ENCODE measurements at places on chromosomes 12 and 14.

- DNase-seq: no peak
Measured at GRCh38 chr14:24870949-24871701, 178.8 kb downstream of the STXBP6 start.

DNA sequence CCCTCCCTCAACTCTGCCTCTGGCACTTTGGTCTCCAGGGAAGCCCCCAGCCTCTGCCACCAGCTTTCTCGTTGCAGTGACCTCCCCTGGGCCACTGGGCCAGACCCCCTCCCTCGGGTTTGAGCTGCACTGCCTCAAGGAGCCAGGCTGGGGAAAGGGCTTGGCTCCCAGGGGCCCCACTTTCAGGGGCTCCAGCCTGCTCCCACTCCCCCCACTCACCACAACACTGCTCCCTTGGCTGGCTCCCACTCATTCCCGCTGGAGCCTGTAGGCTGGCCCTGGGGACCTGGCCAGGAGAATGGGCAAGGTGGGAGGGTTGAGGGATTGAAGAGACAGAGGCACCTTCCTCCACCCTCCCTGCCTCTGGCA lies 19.3 kb upstream of the KIF26A start:
- no peak for DNase-seq

- no peak for DNase-seq
Measured at GRCh38 chr12:12486661-12487240, 75.9 kb downstream of the DUSP16 start.

DNA sequence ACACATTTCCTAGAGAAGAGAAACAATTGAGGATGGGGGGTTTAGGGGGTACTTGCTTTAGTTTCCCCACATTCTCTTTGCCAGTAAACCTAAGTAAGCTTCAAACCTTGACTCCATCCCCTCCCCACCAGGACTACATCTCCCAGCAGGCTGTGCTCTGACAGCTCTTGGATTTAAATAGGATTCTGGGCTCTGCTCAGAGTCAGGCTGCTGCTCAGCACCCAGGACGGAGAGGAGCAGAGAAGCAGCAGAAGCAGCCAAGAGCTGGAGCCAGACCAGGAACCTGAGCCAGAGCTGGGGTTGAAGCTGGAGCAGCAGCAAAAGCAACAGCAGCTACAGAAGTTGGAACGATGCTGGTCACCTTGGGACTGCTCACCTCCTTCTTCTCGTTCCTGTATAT lies 20.6 kb downstream of the RDH12 start:
- DNase-seq: no peak

GRCh38 chr12:32561931-32562341 lies 117.2 kb upstream of the DNM1L start:
- DNase-seq: no peak

DNA sequence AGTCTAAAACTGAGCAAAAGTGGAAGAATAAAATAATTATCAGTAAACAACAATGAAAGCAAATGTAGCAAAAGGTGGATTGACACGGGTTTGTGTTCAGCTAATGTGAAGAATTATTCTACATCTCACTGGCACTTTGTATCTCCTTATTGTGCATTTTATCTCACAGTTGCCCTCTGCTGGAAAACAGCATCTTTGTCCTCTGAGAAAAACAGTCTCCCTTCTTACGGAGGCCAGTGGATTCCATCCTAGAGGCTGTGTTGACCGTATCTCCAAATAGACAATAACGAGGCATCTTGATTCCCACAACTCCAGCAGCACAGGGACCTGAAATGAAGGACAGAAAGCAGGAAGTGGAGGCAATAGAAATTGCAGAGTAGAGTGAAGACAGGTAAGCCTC lies 51.3 kb upstream of the PLBD1 start:
- DNase-seq: no peak

DNA sequence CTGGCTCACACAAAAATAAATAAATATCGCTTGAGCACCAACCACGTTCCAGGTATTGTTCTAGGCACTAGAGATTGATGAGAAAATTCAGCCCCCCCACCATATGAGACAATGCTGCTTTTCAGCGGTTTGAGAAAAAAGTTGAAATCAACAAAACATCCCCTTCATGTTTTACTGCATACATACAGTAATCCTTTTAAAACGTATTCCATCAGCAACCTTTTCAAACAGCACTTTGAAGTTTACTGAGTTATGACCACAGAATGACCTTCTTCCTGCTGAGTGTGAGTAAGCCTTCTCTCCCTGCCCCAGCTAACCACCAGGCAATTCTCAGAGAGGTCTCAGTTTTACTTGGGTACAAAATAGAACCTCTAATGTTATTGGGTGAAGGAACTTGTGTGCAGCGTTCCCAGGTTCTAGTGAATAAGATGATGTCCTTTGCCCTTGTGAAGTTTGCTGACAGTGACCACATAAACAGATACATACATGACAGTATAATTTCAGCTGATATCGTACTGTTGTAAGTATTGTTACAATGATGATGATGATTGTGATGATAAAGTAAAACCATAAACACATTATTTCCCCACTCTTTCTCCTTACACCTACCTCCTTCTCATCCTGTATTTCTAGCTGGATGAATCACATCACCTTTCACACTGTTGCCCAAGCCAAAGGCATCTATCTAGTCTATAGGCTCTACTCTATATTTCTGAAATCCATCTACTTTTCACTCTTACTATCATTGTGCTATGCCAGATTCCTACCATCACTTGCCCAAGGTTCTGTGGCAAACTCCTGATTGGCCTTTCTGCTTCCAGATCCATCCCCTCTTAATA lies 124.4 kb upstream of the KRR1 start:
- DNase-seq: no peak

DNA sequence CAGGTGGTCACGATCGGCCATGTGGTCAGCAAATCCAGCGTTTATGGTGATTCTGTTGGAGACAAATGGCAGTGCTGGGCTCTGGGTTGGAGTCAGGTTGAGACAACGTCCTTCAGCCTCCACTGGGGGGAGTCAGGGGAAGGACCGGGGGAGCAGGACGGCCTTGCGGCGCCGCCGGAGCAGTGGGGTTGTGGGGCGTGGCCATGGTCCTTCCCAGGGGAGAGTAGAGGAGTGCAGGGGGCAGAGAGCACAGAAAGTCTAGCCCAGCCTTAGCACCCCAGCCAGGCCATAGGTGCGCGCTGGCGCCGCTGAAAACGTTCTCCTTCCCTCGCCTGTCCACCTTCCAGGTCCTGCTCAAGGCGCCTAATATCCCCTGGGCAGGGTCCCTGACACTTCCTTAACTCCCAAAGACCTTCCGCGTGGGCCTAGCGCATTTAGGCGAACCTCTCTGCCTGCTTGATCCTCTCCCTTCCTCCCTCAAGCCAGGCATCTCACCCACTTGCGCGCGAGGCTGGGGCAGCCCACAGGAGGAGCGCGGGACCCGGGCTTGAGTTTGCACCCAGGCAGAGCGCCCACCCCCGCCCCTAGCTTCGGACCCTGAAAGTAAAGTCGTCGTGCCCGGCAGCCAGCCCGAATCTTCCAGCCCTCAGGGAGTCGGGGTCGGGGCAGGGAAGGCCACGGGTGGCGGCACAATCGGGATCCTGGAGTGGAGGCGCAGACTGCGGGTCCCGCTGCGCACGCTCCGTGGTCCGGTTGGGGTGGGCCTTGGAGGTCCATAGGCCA lies 3.1 kb upstream of the KIF26A start:
- peak; percentile 27 for DNase-seq

- no peak for DNase-seq
Measured at GRCh38 chr12:62933220-62933601, 1.7 kb downstream of the PPM1H start.

GRCh38 chr12:122990961-122991622 lies 10.6 kb downstream of the ARL6IP4 start:
- DNase-seq: no peak

DNA sequence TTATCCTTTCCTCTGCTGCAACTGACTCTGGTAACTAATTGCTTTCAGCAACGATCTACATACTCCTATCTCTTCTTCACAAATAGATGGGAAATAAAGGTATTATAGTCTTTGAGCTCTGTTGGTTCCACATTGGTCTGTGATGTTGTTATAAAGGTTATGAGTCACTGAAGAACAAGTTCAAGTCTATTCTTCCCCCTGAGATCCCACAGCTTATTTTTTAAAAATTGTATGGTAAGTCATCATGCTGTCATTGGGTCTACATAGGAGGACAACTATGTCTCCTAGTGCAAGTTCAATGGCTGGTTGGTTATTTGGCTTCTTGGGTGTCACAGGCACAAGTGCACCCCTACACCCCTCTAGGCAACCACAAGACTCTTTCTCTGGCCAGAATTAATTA lies 49.6 kb upstream of the PTCSC3 start:
- no peak for DNase-seq

GRCh38 chr12:41950455-41950854 lies 194.2 kb downstream of the GXYLT1 start:
- DNase-seq: no peak

DNA sequence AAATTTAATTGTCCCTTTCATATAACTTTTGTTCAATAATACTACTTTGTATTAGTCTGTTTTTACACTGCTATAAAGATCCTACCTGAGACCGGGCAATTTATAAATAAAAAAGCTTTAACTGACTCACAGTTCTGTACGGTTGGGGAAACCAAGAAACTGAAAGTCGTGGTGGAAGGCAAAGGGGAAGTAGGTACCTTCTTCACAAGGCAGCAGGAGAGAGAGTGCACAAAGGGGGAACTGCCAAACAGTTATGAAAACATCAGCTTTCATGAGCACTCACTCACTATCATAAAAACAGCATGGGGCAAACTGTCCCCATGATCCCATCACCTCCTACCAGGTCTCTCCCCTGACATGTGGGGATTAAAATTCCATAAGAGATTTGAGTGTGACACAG lies 1069.0 kb downstream of the FSCB start:
- no peak for DNase-seq

GRCh38 chr12:112350593-112351592 lies 31.3 kb downstream of the HECTD4 start:
- DNase-seq: no peak
